ENCODE measurements at places on chromosomes 5 and 9. TPM values are rescaled to one million over a fixed set of nuclear protein-coding genes. Genes with fewer than 3 reads are reported as not detected.

GRCh38 chr5:111676466-111676865 lies 80.5 kb downstream of the NREP start:
- DNase-seq: no peak
- H3K27ac ChIP-seq: no peak overlapping the region
- H3K27me3 ChIP-seq: no peaks in the 10 kb centered on the region
- no peaks in the 10 kb centered on the region for H3K36me3 ChIP-seq

DNA sequence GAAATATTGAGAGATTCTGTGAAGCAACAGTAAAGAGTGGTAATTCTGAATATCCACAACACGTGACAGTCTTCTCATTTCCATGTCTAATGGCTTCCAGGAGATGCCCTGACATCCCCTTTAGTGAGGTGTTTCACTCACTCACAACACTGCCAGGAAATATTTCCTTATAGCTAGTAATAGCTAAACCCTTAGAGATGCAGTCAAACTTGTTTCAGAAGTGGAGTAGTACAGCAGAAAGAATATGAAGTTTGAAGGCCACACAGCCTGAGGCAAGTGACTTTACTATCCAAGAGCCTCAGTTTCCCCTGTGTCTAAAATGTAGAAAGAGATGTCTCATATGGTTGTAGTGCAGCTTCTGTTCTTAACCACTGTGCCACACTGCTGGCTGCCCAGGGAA lies 139.2 kb downstream of the CDK5RAP2 start:
- H3K27me3 ChIP-seq: no peaks in the 10 kb centered on the region
- no peaks in the 10 kb centered on the region for H3K36me3 ChIP-seq
- no peak overlapping the region for H3K27ac ChIP-seq
- no peak for DNase-seq

DNA sequence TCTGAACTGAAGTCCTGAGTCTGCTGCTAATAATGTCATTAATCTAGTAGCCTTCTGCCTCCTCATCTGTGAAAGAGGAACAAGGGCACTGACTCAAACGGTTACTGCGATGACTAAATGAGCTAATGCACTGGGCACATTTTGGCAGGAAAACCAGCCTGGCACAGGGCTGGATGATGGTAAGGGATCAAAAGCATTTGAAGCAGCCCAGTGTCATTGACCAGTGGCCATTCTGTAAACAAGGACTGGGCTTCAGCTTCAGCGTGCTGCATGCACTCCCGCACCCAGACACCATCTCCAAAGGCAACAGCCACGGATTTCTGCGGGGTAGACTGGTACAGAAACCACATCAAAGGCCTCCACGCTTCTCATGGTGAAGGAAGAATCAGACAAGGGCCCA lies 8.0 kb downstream of the GCNT4 start:
- H3K27me3 ChIP-seq: no peaks in the 10 kb centered on the region
- DNase-seq: no peak
- H3K4me1 ChIP-seq: no peaks in the 10 kb centered on the region
- H3K4me3 ChIP-seq: no peak overlapping the region
- no peak overlapping the region for H3K27ac ChIP-seq

DNA sequence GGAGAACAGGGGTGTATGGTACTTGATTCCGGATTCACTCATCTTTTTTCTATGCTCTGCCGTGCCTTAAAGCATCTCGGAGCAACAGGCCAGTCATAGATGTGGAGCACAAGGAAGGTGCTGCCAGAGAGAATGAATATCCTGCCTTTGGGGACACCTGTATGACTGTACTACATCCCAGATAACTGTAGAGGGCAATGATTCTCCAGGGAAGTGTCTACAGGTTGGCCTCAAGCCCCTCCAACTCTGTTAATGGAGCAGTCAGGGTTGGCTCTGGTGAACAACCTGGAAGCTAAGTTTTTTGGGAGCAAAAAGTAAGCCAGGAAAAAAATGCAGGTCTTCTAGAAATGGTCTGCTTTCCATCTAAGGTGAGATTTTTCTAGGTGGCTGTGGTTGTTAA lies 71.0 kb downstream of the NREP start:
- no peaks in the 10 kb centered on the region for H3K4me1 ChIP-seq
- no peaks in the 10 kb centered on the region for H3K36me3 ChIP-seq
- H3K27ac ChIP-seq: no peak overlapping the region
- H3K27me3 ChIP-seq: no peaks in the 10 kb centered on the region
- no peak overlapping the region for H3K4me3 ChIP-seq
- DNase-seq: no peak

The PROB1 gene
- total RNA-seq: 1.1 TPM

DNA sequence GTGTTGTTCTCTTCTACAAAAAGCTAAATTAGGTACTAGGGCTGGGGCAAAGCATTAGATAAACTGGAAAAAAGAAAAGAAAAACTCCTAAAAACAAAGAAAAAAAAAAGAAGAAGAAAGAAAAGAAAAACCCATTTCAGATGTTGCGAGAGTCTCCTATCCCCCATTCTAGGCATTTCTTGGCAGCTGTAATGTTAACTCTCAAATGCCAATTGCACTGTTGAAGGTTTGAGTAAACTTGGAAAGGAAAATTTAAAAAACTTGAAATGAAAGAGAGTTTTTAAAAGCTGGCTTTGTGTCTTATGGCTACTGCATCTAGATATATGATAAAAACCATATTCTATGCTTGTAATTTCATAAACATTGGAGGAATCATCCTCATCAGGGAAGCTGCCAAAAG lies 34.6 kb upstream of the CTSV start:
- DNase-seq: no peak
- H3K27me3 ChIP-seq: peaks cover 66% of the 10 kb centered on the region
- H3K27ac ChIP-seq: no peak overlapping the region
- H3K4me1 ChIP-seq: no peaks in the 10 kb centered on the region
- H3K36me3 ChIP-seq: no peaks in the 10 kb centered on the region

The ENTREP1 gene
- total RNA-seq: 3.0 TPM

The SPINK6 gene
- not detected for total RNA-seq

GRCh38 chr9:119662329-119662728 lies 293.1 kb upstream of the BRINP1 start:
- no peaks in the 10 kb centered on the region for H3K4me1 ChIP-seq
- no peak overlapping the region for H3K4me3 ChIP-seq

DNA sequence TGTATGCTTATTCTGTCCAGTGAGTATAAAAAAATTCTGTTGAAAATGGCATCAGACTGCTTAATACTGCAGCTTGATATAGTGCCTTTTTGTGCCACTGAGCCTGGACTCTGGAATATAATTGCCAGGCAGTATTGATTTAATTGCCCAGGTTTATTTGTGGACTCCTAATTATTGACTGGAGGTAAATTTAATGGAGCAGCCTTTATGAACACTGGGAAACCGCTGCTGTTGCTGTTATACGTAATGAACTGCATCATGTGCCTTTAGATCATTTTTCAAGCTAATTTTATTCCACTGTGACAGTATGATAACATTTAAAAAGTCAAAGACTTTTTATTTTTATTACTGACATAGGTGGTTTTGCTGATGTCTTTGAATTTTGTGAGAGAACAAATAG lies 90.2 kb upstream of the SH3GL2 start:
- H3K4me1 ChIP-seq: no peaks in the 10 kb centered on the region
- no peak overlapping the region for H3K27ac ChIP-seq
- H3K36me3 ChIP-seq: no peaks in the 10 kb centered on the region

DNA sequence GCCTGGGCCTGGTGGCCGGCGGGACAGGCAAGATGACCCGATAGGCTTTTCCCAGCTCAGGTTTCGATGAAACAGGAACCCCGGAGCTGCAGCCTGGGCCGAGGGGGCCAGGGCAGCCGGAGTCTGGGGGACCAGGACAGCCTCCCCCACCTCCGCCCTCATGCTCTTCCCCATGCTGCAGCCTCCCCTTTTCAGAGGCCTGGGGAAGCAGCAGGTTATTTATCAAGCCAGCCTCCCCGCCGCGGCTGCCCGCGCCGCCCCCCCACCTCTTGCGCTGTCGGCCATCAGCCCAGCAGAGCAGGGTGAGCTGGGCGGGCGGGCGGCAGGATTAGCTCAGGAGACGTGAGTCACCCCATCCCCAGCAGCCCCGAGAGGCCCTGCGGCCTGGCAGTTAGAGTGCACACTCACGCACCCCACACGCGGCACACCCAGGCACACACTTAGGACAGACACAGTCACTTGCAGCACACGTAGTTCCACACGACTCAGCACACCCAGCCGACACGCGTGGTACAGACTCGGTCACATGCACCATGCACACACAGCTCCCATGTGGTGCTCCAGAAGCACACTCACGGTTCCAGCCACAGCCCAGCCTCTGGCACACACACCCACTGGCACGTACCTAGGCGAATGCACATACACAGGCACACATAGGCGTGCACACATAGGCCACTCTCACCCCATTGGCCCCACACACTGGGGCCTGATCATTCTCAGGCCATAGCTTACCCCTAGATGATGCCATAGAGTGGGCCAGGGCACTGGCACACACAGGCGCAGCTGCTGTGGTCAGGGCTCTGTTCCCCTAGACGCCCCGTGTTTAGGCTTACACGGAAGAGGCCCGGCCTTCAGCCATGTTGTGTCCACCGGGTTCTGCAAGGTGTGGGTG lies 13.0 kb downstream of the CXXC5 start:
- H3K4me1 ChIP-seq: peaks cover 43% of the 10 kb centered on the region
- peak; percentile 76 for DNase-seq
- no peak overlapping the region for H3K4me3 ChIP-seq

DNA sequence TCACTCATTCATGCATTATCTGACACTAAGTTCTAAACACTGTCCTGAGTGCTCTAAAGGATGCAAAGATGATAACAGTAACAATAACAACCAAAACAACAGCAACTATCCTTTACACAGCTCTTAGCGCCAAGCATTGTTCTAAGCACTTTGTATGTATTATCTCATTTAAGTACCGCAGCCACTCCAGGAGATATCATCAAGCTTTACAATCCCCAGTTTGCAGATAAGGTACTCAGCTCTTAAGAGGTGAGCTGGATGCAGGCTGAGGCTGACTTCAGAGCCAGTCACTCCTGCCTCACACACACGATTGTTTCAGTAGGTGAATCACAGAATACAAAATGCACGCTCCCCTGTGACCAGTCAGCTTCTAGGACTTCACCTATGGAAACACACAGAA lies 141.8 kb downstream of the PAX5 start:
- H3K27me3 ChIP-seq: peaks cover 15% of the 10 kb centered on the region
- H3K4me1 ChIP-seq: no peaks in the 10 kb centered on the region
- no peak for DNase-seq
- H3K27ac ChIP-seq: no peak overlapping the region
- no peaks in the 10 kb centered on the region for H3K36me3 ChIP-seq

DNA sequence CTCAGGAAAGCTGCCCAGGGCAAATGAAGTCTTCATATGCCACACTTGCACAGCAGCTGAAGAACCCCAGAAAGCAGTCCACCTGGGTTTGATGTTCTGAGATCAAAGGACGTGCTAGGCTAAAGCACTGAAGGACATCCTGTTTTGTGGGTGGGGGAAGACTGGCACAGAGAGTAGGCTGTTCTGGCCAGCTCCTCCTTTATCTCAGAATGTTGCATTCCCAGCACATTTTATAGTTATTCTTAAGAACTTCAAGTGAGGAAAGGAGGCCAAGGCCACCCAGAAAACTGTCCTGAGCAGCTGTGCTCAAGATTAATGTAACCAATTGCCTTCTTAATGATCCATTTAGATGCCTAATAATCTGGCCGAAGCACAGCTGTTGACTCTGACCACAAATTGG lies 10.9 kb downstream of the SHOC1 start:
- H3K27me3 ChIP-seq: no peaks in the 10 kb centered on the region
- H3K27ac ChIP-seq: no peak overlapping the region
- no peaks in the 10 kb centered on the region for H3K4me1 ChIP-seq

DNA sequence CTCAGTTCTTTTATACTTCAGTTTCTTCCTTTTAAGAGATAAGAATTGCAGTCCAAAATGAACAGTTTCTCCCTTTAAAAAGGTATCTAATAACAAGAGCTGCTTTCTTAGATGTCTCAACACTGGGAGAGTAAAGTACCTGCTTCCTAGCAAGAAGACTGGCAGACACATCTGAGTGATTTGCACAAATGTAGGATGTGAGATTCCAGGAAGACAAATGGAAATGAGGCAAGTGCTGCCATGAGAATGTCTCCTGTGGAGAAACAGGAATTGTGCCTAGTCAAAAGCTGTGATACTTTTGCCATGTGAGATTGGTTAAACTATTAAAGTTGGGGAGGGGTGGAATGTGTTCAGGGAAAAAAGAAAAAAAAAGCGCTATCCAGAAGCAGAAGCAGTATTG lies 159.1 kb downstream of the HTR1A start:
- no peak overlapping the region for H3K4me3 ChIP-seq
- H3K27me3 ChIP-seq: no peaks in the 10 kb centered on the region
- no peaks in the 10 kb centered on the region for H3K4me1 ChIP-seq
- no peaks in the 10 kb centered on the region for H3K36me3 ChIP-seq

DNA sequence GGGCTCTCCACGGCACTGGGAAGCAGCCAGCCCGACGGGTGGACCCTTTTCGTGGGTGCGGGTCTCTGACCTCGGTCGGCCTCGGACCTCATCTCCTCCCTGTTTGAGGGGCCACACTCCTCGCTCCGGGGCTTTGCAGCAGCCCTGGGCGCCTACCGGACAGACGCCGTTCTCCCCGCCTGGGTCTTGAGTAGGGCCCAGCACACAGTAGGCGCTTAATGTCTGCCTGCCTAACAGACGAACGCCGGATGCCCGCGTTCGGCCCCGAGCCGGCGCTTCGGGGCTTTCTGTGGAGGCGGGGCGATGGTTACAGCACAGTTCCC lies 842 bp upstream of the GTF3C5 start:
- no peaks in the 10 kb centered on the region for H3K27me3 ChIP-seq
- H3K4me3 ChIP-seq: peak overlapping the region; percentile 100

The KIF20A gene
- total RNA-seq: 1.9 TPM

DNA sequence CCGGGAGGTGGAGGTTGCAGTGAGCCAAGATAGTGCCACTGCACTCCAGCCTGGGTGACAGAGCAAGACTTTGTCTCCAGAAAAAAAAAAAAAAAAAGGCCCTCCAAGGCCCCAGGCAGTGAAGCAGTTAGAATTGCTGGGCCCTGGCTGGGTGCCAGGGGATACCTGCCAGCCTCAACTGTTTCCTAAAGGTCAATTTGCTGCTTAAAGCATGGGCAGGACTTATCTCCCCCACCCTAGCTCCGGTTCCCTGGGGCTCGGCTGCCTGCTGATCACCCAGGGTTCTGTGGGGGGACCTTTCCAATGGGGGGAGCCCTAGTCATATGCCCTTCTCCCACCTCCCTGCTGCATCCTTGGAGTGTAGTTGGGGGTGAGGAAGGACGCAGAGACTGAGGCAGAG lies 25.7 kb downstream of the NCS1 start:
- H3K36me3 ChIP-seq: no peaks in the 10 kb centered on the region
- no peak overlapping the region for H3K4me3 ChIP-seq
- DNase-seq: no peak
- H3K27me3 ChIP-seq: no peaks in the 10 kb centered on the region
- H3K4me1 ChIP-seq: peaks cover 32% of the 10 kb centered on the region

The PRUNE2 gene
- total RNA-seq: 105 TPM

Data from transverse colon (tissue), 4 donors.